Stimulated activated naive CD8-positive, alpha-beta T cell treated with anti-CD3 and anti-CD28 coated beads, Interleukin-15, Interleukin-2, amounts not matched to agents 100 U/mL and 50 U/mL, for 24 hours (primary cell): ENCODE measurements at places on chromosomes 16 and 17.
A peak's percentile ranks its signal among the peaks of the same experiment; 100 is the strongest.

DNA sequence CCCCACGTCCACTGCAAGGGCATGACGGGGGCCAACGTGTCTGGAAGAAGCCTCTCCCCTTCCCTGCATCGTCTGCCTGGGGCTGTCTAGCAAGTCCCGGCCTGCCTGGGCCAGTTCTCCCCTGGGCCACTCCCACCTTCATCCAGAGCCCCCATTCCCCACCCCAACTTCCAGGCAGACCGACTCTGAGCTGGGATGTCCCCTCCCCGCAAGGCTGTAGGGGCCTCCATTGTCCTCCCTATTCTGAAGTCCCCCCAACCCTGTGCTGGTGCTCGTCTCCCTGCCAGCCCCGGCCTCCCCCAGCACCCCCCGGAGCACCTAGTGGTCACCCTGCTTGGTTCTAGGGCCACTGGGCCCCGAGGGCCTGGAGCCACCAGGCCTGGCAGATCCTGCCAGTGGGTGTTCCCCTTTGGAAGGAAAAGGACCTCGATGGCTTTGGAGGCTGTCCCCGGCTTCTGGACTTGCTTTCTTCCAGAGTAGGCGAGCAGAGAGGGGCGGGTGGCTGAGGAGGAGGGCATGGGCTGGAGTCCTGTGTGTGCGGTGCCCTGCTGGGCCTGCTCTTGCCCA lies 4.8 kb downstream of the GLIS2 start:
- no peak for DNase-seq

DNA sequence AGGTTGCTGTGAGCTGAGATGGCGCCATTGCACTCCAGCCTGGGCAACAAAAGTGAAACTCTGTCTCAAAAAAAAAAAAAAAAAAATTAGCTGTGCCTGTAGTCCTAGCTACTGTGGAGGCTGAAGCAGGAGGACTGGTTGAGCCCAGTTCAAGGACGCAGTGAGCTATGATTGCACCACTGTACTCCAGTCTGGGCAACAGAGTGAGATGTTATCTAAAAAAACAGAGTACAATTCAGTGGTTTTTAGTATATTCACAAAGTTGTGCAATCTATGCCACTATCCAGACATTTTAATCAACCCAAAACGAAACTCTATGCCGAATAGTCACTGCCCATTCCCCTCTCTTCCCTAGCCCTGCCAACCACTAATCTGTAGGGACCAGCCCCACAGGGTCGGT lies 25.1 kb downstream of the C16orf54 start:
- no peak for DNase-seq

DNA sequence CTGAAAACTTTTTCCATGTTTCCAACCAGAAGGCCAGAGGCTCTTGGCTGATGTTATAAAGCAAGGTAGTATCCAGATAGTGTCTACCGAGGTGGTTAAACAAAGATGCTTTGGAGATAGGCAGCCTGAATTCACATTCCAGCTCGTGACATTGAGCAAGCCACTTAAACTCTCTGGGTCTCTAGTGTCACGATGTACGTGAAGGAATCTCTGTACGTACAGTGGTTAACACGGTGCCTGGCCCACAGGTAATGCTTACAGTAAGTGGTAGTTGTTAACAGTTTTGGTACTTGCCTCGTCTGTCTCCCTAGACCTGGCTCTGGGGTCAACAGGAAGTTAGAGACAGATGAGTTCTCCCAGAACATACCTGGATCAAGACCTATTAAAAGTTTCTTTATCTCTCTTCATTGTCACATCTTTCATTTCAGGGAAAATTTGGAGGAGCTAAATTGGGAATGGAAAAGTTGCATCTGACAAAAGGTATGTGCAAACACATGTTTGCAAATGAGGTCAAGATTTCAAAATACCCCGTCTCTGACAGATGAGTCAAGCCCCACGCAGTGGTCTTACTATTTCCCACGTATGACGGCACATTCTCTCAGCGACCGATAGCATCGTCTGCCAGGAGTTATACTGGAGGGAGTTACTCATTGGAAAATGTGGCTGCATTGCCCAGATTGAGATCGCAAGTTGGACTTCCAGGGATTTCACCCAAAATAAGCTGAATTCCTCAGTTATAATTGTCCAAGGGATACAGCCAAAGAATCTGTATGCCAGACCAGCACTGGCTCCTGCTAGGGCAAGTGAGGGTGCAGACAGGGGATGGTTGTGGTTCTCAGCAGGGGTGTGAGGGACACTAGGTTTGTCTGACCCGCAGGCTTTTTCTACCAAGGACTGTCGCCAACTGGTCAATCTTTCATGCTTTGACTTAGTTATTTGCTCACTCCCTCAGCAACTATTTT lies 18.9 kb upstream of the MYH10 start:
- no peak for DNase-seq

DNA sequence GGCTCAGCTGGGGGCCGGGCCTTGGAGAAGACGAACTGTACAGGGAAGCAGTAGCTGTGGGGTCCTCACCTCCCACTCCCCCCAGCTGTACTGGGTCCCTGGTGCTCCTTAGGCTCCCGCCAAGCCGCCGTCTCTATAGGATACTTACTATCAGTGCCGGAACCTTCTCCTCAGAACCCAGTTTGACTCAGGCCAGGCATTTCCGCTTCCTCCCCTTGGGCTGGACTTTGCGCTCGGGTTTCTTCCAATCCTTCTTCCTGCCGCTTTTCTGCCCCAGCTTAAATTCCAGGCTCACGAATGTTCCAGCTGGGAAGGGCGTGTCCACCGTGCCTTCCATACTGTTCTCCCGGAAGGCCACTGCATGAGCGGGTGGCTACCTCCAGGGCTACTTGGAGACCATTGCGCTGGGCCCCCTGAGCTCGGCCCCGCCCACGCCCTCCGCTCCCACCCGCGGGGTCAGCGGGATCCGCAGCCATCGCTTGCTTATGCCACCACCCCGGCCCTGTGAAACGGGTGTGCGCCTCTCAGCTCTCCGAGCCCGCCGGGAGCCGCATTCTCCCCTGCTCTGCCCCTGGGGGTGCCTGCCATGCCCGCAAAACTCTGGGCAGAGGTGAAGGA lies 1795.9 kb downstream of the TP53TG3F start:
- DNase-seq, result no peak

DNA sequence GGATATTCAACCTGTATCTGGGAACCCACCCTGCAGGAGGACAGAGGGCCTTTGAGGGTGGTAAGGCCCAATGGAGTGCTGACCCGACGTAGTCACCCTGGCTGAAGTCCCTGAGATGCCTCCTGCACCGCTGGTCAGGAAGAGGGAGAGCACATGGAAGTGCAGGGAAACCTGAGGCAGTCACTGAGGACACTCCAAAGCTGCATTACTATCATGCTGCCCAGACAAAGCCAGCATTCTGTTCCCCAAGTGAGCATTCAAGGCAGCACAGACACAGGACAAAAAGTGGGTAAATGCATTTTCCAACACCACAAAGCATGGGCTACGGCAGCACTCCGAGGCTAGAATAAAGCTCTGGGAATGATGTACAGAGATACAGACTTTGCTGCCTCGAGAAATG lies 46.8 kb upstream of the BCAR1 start:
- no peak for DNase-seq

- no peak for DNase-seq
Measured at GRCh38 chr16:53601961-53602360, 99.0 kb upstream of the AKTIP start.

DNA sequence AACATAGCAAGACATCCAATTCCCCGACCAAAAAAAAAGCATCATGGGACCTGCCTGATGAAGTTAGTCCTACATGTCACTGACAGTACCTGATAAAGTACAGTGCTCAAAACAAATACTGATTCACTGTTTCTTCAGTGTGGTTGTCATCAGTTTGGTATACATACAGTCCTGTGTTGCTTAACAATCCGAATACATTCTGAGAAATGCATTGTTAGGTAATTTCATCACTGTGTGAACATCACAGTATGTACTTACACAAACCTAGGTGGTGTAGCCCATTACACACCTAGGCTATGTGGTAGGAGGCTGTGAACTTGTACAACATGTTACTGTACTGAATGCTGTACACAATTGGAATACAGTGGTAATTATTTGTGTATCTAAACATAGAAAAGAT lies 19.0 kb upstream of the FA2H start:
- no peak for DNase-seq

DNA sequence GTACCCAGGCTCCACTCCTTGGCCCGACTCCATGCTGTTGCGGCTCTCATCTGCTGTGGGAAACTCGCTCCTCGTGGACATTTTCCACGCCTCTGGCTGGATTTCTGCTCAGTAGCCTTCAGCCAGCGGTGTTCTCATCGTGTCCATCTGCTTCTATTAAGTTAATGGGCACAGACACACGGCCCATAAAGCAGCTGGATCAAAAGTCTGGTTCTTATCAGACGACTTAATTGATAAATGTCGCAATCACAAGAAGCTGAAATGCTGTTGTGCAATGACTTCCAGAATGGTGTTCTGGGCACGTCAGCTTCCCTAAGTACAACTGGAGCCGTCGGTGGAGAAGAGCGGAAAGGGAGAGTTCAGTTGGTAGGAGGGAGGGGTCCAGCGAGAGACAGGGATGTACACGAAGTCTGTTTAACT lies 211.7 kb upstream of the CHMP6 start:
- DNase-seq, result no peak

GRCh38 chr17:15220785-15221184 lies 44.3 kb downstream of the PMP22 start:
- DNase-seq, result no peak

DNA sequence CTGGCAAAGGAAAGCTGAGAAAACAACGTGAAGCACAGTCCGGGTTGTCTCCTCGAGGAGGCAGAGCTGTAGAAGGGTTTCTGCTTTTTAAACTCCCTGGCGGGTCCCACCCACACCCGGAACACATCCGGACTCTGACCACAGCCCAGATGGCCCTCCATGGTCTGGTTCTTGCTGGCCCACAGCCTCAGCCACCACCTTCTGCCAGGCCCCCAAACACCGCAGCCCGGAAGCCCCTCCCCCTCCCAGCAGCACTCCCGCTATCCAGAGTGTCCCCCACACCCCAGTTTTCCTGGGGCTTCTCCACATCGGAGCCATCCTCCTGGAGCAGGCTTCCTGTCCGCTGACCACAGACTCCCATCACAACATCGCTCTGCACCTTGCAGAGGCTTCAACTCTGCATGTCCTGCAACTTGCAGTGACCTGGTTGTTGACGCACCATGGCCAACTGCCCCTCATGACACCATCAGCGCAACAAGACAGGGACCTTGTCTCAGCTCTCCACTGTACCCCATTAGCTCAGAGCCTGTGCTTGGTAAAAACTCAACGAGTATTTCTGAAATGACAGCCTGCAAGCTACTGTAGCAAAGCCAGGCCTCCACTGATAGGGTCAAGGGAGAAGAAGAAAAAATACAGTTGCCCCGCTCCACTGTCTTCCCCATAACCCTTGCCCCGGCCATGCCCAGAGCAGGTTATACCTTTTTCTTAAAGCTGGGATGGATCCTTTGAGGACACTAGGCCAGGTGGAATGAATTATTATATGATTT lies 129.8 kb downstream of the C16orf78 start:
- DNase-seq, result no peak

GRCh38 chr16:11586378-11586855 lies 302 bp downstream of the LITAF start:
- DNase-seq, result peak; percentile 58

DNA sequence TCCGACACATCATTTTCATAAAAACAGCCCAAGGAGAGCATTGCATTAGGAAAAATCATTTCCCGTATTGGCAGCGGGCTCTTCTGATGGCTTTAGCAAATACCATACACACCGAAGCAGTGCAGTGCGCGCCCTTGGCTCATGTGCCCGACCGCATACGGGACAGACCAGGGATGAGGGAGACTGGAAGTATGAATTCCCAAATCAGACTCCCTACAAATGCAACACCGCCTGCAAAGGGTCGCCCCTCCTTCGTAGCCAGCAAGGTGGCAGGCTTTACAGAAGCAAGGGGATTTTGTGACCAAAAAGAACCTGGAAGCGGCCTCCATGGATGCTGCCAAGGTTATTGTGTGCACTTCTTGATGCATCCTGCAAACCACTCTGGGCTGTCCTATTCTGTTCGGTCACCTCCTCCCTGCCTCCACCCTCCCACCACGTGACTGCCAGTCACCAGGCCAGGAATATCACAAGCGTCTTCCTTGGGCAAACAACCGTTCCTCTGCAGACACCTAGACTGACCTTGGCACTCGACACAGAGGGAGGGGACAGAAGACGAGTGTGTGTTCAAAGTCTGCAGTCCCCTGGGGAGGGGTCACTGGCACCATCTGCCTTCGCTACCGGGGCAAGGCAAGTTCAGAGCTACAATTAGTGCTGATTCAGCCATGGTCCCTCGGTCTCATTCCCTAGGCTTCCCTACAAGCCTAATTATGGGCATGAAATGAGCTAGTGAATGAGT lies 460.4 kb downstream of the SLC39A11 start:
- DNase-seq, result no peak

GRCh38 chr17:9115214-9116191 lies 94.2 kb downstream of the NTN1 start:
- peak; percentile 76 for DNase-seq

DNA sequence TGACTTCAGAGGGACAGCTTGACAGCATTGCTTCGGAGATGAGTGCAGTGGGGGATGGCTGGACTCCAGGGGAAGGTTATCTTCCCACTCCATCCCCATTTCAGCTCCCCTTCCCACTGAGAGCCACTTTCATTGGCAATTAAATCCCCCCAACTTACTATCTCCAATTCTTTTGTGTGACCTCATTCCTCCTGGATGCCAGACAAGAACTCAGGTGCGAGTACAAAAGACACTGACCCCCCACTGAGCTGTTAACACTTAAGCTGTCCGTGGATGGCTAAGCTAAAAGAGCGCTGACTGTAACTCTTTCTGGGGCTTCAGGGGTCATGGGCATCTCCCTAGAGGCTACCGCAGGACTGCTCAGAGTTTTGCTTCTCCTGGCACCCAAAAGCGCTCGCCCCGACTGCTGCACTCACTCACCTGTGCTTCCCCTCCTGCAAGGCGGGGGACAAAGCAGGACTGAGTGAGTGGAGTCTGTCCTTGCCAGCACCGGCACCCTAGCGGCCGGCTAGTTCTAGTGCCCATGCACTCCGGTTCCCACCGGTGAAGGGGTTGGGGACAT lies 44.8 kb upstream of the FBXO47 start:
- DNase-seq, result no peak

- DNase-seq, result no peak
Measured at GRCh38 chr17:72432143-72432621, 311.4 kb downstream of the SOX9 start.

DNA sequence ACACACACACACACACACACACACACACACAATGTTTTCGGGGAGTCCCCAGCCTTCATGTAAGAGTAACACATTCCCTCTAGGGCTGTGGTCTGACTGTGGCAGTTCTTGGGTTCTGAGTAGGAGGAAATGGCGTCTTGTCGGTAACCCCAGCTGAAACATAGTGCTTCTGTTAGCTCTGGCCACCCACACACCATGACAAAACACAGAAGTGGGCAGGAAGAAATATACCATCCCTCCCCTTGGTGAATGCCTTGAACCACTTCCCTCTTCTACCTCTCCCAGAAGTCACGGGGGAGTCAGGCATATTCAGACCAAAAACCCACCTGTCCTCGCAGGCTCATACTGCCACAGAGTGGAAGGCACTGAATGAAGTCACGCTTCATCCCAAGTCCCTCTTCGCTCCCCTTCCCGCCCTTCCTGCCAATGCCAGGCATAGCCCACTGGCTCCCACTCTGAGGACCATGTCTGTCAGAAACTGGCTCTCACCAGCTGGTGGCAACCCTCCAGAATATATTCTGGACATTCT lies 11.5 kb downstream of the SLC35B1 start:
- DNase-seq, result peak; percentile 75
